ENCODE measurements at places on chromosomes 12 and 14. TPM values are rescaled to one million over a fixed set of nuclear protein-coding genes. Genes with fewer than 3 reads are reported as not detected.

The TEDC1 gene
- polyA plus RNA-seq = 5.3 TPM

The FAM90A1 gene
- polyA plus RNA-seq = 0.20 TPM

DNA sequence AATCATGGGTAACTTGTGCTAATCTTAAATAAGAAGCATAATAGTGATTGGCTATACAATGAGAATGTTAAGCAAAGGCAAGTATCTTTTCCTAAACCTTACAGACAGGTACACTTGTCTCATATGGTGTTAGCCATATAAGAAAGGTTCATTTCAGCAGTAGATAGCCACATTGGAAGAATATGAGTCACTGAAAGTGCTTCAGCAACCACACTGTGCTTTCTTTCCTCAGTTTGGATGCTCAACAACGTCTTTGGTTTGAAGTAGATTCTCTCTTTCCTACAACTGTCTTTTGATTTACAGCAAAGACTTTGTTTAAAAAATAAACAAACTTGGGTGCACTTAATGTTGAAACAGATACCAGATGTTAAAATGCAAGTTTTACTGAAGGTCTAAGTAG, 8.9 kb downstream of the DDHD1 start:
- no peak for DNase-seq

DNA sequence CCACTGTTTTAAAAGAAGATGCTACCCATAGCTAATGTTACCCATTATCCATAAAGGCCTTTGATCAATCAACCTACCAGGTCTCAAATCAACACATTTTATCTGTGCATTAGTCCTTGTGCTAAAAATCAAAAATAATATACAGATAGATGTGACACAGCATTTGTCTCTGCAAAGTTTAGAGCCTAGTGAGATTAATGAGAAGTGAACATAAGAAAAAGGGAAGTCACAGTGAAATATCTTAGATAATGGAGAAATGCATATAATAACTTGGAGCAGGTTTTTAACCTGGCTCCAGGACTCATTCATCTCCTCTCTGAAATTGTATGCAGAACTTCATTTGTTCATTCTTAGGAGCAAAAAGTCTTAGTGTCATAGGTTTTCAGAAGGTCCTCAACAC, 7.2 kb downstream of the PDE3A start:
- DNase-seq = no peak

GRCh38 chr14:78530078-78530477, 359.9 kb downstream of the NRXN3 start:
- no peak for DNase-seq

GRCh38 chr12:117661471-117661870, 300.0 kb upstream of the NOS1 start:
- no peak for DNase-seq

GRCh38 chr12:100877776-100878175, 83.2 kb downstream of the ANO4 start:
- DNase-seq = no peak

- DNase-seq = no peak
These were observed 102.7 kb upstream of the PLEKHA5 start for GRCh38 chr12:19026614-19027488.

GRCh38 chr12:51329742-51330141, 5.8 kb upstream of the BIN2 start:
- DNase-seq = no peak

- DNase-seq = no peak
These were observed 24.5 kb downstream of the PPFIBP1 start for GRCh38 chr12:27548301-27549199.

Data from ovary (tissue), 10 donors.